ENCODE measurements at places on chromosomes 3 and 15.
A peak's percentile ranks its signal among the peaks of the same experiment; 100 is the strongest.

- no peak for DNase-seq
Measured at GRCh38 chr15:38687775-38688495, 123.3 kb upstream of the RASGRP1 start.

DNA sequence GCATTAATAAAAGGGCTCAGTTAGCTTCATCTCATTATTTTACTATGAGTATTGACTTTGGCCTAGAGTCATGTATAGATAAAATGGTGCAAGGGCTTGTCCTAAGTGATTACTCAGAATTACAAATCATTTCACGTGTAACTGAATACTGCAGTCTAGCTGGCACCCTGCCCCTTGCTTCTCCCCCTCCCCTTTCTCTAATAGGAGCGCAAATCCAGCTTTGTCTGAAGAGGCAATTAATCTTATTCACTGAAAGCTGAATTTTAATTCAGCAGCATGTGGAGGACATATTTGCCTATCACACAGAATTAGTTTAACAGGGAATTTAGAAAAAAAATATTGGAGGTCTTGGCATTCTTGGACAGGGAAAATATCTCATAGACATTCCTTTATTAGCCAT, 412.1 kb upstream of the DPH6 start:
- peak; percentile 80 for DNase-seq

- DNase-seq = no peak
Measured at GRCh38 chr15:63712828-63713520, 115.8 kb downstream of the FBXL22 start.

DNA sequence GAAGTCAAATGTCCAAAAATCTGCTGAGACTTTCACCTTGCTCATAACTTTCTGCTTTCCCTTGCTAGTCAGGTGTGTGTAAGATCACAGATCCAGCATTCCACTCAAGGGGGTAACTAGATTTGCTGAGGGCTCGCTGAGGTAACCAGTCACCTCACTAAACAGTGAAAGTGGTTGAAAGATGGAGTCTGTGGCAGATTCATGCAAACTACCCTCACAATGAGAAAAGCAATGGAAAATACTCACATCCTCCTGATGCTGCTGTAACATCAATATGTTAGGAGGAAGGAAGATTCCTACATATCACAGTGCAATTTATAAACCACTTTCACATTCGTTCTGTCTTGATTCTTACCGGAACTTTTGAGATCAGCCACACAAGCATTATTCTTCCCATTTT, 174.3 kb upstream of the BCL6 start:
- DNase-seq = no peak

DNA sequence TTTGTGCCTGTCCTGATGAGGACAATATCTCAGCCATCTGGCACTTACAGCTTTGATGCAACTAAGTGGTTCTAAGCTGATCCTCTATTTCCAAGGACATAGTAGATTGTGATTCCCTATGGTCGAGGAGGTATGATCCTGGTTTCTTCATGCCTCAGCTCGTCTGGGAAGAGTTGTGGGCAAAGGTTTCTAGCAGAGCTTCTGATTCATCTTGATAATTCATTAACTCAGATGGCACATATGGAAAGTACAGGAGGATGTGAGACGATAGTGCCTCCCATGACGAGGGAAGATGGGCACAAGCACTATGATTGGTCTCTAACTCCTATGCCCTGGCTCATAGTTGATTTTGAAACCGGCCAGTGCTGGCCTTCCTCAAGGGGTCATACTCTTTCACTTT, 334.2 kb upstream of the SEMA6D start:
- DNase-seq = peak; percentile 82

DNA sequence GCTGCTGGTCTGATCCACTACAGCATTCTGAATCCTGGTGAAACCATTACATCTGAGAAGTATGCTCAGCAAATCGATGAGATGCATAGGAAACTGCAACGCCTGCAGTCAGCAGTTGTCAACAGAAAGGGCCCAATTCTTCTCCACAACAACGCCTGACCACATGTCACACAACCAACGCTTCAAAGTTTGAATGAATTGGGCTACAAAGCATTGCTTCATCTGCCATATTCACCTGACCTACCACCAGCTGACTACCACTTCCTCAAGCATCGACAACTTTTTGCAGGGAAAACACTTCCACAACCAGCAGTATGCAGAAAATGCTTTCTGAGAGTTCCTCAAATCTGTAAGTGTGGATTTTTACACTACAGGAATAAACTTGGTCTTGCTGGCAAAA, 54.7 kb upstream of the C2CD4B start:
- no peak for DNase-seq

DNA sequence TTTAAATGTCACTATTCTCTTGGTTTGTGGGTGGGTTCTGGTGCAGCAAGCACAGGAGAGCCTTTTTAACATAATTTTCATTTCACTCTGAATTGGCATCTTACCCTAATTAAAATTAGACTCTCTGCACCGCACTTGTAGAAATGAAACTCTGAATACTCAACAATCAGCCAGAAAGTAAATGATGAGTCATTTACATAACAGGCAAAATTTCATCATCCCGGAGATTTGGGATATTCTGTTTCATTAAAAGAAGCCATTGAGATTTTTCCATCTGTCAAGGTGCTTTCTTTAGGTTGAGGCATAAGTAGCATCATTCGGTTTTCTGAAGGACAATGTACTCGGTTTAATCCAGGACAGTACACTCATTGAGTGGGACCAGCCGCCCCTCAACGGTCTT, 111.0 kb downstream of the RFTN1 start:
- peak; percentile 72 for DNase-seq

- no peak for DNase-seq
Measured at GRCh38 chr3:82736696-82737277, 975.3 kb upstream of the GBE1 start.

DNA sequence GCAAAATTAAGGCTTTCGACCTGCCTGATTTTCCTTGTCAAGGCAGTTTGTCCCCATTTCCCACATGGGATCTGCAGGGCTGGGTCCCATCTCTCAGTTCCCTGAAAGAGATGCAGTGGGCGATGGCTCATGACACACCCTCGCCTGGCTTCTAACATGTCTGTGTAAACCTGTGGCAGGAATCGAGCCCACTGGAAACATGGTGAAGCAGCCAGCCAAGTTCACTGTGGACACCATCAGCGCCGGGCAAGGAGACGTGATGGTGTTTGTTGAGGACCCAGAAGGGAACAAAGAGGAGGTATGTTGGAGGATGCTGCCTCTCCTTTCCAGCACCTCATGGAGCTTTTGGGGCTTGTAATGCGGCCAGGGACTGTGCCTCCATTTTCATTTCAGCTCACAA, 86.4 kb downstream of the FLNB start:
- DNase-seq = no peak

DNA sequence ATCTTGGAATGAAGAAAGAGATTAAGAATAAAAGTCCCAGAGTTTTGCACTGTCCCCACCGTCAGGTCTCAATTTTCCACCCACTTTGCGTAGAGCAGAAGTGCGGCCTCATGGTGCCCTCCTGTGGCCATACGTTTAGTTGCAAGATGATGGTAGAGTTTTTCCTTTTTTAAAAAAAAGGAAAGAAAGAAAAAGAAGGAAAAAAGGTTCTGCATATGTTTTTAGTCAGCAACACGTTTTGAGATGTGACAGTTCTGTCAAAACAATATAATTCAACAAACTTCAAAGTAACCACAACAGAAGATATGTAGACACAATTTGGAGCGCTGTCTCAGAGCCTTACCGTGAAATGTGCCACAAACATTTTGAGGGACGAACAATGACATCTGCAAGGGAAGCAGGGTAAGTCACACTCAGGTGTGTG, 24.6 kb downstream of the EBLN2 start:
- DNase-seq = peak; percentile 26

DNA sequence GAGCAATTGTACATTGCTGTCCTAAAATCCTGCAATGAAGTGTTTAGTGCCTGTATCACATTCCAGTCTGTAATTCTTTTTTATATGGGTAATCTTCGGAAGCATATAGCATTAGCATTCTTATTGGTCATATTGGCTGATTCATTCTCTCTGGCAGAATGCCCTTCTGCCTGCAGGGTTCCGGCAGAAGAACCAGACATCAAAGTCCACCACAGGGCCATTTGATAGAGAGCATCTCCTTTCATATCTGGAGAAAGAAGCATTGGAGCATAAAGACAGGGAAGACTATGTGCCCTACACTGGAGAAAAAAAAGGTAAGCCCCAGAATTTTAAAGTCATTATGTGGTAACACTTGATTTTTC, 39.6 kb downstream of the TMOD3 start:
- DNase-seq = peak; percentile 82

- DNase-seq = peak; percentile 87
Measured at GRCh38 chr3:185822221-185823000, 2.4 kb downstream of the IGF2BP2 start.

GRCh38 chr3:28994161-28994905, 286.5 kb upstream of the RBMS3 start:
- DNase-seq = peak; percentile 52

DNA sequence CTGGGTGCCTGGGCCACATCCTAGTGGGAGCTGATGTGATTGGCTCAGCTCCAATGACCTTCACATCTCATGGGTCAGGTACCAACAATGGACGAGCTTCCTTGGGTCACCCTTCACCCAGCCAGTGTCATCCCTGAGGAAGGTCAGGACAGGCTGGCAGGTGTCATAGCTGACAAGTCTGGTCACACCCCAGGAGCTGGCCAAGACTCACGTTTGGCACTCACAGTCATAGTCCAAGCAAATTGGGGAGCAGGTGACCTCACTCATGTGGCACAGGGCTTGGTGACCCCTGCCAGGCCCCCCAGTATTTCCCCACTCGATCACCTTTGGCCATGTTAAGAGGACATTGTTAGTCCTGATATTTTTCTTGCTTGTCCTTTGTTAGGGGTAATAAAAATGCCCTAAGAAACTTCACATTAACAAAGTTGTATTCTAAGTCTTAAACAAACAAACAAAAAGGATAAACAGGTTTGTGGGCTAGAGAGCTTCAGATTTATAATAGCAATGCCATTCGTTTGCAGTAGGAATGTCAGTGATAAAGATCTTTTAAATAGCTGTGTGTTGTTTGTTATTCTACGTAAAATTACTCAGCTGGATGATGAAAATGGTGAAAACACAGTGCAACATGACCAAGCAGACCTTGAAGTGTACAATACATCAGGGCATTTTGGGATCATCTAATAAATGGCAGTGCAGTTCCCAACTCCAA, 79.5 kb upstream of the POMGNT2 start:
- no peak for DNase-seq

DNA sequence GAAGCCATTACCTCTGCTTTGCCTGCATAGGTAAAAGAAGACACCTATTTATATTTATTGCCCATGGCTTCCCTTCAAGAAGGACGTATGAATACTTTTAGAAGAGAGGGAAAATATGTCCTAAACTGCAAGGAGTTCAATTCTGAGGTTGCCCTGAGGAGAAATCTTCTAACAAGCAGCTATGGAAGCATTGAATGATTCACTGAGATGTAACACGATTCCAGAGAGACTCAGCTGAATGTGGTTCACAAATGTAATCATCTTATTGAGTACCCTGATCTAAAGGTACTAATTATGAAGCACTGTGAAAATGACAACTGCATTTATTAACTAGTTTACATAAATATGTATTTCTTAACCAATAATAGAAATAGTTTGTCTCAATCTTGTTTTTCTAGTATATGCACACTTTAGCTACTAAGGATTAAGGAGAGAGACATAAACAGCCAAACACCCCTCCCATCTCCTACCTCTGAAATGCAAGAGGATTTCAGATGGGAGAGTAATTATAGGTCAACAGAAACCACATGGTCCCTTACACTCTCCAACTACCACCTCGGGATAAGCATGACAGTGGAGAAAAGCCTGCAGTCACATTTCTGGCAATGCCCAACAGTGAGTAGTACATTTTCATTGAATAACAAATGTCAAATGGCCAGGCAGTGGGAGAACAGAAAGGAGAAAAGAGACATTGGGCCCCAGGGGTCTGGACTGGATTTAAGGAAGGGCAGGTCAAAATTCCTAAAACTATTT, 506.2 kb upstream of the IL12A start:
- peak; percentile 54 for DNase-seq
